ENCODE measurements at places on chromosomes 4 and X. TPM values are rescaled to one million over a fixed set of nuclear protein-coding genes. Genes with fewer than 3 reads are reported as not detected.
A peak's percentile ranks its signal among the peaks of the same experiment; 100 is the strongest.

GRCh38 chr4:150462743-150463142 lies 119.2 kb upstream of the MAB21L2 start:
- no peak for DNase-seq

GRCh38 chr4:15042529-15043167 lies 40.4 kb downstream of the CPEB2 start:
- DNase-seq, result no peak

DNA sequence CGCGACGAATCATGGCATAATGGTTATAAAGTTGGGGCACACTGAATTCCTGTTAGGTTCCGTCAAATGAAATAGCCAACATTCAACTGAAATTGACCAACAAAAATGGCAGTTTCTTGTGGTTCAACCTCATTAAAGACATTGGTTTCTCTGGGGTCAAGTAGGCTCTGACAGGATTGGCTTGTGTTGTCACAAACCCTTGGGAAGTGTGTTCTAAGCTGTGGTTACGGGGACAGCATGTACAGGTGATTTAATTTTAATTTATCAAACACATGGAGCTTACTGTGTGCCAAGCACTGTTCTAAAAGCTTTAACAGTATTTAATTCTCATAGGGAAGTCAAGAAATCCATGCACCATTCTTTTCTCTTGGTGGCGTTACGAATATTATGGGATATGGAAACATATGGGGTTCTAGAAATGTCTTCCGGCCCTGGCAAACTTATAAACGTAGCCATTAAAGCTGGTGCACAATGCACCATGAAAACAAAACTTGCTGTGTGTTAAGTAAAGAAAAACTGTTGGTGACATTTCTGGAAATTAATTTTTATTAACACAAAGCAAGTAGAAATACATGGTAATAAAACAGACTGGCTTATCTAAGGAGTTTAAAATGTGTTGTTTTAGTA lies 891 bp downstream of the XK start:
- DNase-seq, result no peak

GRCh38 chr4:105707782-105708180 lies 708 bp downstream of the INTS12 start:
- DNase-seq, result no peak

DNA sequence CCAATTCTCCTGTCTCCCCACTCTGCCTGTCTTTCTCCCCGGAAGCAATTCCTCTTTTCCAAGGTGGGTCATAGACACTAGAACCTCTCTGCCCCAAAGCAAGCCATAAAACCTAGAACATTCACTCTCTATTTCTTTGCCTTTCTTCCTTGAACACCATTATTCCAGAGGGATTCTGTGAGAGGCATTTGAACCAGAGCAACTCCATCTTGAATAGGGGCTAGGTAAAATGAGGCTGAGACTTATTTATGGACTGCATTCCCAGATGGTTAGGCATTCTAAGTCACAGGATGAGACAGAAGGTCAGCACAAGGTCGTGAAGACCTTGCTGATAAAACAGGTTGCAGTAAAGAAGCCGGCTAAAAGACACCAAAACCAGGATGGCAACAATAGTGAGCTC lies 13.7 kb upstream of the GPAT3 start:
- DNase-seq, result no peak

GRCh38 chrX:79530310-79531108 lies 163.4 kb upstream of the ITM2A start:
- no peak for DNase-seq

DNA sequence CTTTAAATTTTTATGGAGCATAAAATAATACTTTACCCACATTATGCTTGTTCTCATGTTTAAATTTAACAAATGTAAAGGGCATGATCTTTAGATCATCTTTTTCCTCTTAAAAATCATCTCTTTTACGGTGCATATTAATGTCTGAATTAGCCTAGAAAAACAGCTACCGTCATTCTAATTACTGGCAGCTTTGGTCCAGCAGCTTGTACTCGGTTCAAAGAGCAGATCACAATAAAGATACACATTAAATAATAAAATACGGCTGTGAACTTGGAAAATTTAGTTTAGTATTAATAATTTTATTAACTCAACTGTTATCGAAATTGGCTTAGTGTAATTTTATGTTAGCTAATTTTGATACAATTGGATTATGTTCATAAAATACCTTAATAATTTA lies 19.1 kb downstream of the CCSER1 start:
- DNase-seq, result no peak

- no peak for DNase-seq
Observed at GRCh38 chr4:186760576-186760975, 36.9 kb upstream of the FAT1 start.

- no peak for DNase-seq
Observed at GRCh38 chrX:148609515-148610327, 109.3 kb downstream of the AFF2 start.

GRCh38 chr4:55399581-55399980 lies 3.8 kb downstream of the TMEM165 start:
- DNase-seq, result no peak

DNA sequence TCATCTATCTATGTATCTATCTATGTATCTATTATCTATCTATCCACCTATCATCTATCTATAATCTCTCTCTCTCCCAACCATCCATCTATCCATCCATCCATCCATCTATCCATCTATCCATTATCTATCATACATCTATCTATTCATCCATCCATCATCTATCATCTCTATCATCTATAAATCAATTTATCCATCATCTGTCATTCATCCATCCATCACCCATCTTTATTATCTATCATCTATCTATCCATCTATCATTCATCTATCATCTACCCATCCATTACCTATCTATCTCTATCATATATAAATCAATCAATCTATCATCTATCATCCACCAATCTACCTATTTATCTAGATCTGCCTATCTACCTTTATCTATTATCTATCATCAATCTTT lies 69.4 kb upstream of the PPP2R3B start:
- no peak for DNase-seq

- no peak for DNase-seq
Observed at GRCh38 chr4:151559595-151559994, 150.6 kb downstream of the FHIP1A start.

DNA sequence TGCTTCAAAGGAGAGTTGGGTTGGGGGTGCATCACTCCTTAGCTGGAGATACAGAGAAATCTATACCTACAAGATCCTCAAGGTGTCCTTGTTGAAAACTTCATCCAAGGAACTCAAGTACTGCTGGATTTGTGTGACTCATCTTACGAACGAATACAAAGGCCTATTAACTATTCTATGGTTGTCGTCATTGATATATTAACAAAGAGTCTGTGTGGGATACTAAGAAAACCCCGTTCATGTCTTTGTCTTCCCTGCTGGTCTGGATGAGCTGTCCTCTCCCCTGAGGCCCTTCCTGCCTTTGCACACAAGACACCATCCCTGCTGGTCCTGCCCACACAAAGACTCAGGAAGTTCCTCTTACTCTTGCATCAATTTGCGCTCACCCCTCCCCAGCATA lies 54.9 kb upstream of the IRF2 start:
- DNase-seq, result no peak

DNA sequence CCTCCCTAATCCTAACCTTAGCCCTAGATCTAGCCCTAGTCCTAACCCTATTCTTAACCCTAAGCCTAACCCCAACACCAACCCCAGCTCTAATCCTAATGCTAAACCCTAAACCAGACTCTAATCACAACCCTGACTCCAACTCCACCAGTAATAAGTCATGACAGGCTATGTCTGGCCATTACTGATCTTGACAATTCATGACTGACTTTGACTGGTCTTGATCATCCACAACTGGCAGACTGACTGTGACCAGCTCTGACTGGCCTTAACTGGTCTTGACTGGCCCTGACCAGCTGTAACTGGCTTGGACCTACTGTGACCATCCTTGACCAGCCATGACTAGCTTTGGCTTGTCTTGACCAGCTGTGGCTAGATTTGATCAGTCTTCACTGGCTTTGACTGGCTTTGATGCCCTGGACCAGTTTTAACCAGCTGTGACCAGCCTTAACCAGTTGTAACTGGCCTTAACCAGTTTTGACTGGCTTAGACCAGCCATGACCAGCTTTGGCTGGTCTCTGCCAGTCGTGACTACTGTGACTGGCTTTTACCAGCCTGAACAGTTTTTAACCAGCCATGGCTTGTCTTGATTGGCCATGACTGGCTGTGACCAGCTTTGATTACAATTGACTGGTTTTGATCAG lies 68.4 kb downstream of the RLIM start:
- DNase-seq, result no peak

GRCh38 chr4:86594559-86595425 lies 677 bp downstream of the PTPN13 start:
- peak; percentile 63 for DNase-seq

DNA sequence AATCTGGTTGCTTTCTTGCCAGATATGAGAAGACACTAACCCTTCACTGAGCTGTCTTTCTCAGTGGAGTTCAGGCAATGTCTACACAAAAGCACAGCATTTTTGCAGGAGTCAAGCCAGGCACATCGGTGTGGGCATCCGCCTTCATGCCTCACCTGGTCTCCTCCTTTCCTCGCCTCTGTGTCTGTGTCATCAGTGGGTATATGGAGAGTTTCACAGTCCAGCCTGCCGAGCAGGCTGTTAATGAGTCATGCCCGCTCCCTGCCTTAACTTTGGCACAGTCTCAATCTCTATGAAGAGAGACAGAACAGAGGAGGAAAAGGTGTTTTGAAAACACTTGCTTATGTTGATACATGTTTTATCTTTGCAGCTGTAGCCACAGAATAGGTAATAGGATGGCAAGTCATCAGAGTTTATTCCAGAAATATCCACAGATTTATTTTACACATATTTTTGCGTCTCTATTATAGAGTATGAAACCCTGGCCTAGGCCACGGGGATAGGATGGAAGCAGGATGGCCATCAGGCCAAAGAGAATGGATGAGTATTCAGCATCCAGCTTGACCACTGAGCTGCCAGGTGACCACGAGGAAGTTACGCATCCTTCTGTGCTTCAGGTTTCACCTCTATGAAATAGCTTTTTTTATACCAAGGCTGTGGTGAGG lies 32.8 kb upstream of the MAML3 start:
- no peak for DNase-seq

DNA sequence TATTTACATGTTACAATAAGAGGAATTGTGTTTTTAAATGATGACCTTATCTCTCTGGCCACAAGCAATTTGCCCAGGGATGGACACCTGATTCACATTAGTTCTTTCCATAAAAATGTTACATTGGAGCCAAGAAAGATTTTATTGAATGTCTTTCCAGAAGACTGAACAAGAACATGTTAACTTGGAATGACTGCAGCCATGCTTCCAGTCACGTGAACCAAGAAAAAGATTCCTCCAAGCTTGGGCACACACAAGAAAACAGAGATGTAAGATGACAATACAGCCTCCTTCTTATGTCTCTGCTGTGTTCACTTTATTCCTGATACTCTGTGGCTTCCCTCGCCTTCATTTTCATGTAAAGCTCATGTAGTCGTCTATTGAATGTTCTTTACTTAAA lies 737.6 kb downstream of the TRIML1 start:
- DNase-seq, result no peak

The SYTL5 gene
- total RNA-seq, result not detected

The MAP7D2 gene
- total RNA-seq, result 0.22 TPM

The REPS2 gene
- total RNA-seq, result 5.9 TPM

The TKTL1 gene
- total RNA-seq, result 0.18 TPM

The TEX13C gene
- total RNA-seq, result not detected

The ERAS gene
- 0.36 TPM for total RNA-seq

The RAB9A gene
- 27.2 TPM for total RNA-seq

The IBSP gene
- not detected for total RNA-seq

The MCF2 gene
- total RNA-seq, result 0.31 TPM

Data from sciatic nerve (tissue), 2 donors.